ENCODE measurements at places on chromosomes 1 and 21.
A peak's percentile ranks its signal among the peaks of the same experiment; 100 is the strongest.

- DNase-seq = no peak
Measured at GRCh38 chr1:19349999-19350398, 37.9 kb downstream of the SLC66A1 start.

GRCh38 chr1:228375578-228376261, 30.9 kb downstream of the TRIM11 start:
- DNase-seq = no peak

DNA sequence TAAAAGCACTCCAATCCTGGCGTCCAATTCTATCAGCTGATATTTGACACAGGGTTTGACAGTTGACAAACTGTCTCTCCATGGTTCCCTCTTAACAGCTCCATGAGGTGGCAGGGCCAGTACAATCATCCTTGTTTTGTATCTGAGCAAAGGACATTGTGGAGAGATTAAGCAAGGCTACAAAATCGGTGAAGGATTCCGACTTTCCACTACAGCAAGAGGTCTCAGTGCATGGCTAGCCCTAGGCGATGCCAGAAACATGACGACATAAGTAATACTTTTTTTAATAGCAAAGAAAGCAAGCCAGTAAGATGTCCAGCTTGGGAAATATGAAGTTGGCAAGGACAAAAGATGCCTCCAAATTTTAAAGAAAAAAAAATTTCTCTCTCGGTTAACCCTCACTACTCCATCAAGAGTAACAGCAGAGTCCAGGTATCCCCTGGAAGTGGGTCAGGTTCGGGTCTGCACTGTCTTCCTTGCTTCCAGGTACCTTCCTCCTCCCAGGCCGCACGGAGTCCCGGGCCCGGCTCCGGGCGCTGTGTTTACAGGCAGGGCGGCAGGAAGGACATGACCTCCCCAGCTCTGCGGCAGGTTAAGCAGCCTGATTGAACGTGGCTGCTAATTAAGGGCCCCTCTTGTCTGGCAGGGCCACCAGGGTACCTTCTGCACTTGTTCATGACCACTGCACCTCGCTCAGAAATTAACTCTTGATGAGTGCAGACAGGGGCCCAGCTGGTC, 106.1 kb downstream of the SIM2 start:
- DNase-seq = no peak

- no peak for DNase-seq
Measured at GRCh38 chr1:201468501-201468843, 516 bp downstream of the PHLDA3 start.

- no peak for DNase-seq
Measured at GRCh38 chr1:151011154-151011850, 3.1 kb downstream of the PRUNE1 start.

GRCh38 chr1:229032375-229032774, 238.5 kb upstream of the RAB4A start:
- DNase-seq = no peak

- DNase-seq = no peak
Measured at GRCh38 chr1:231847612-231848397, 221.2 kb downstream of the DISC1 start.

- DNase-seq = no peak
Measured at GRCh38 chr1:29586991-29587745, 350.8 kb downstream of the PTPRU start.

- DNase-seq = no peak
Measured at GRCh38 chr21:44020551-44020950, 8.4 kb downstream of the TRAPPC10 start.

DNA sequence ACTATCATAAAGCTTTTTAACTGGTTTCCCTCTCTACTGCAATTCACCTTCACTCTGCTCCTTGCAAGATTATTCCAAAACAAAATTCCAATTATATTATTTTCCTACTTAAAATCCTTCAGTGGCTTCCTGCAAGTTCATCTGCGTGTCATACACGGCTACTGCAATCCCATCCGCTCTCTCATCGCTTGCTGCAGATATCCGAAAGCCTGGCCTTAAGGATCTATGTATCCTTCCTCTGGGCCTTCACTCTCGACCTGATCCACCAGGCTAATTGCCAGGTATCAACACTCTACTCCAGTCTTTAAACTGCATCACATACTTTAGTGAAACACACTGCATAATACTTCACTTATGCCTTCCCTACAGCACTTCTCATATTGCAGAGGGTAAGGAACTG, 44.0 kb downstream of the VAV3 start:
- DNase-seq = no peak

DNA sequence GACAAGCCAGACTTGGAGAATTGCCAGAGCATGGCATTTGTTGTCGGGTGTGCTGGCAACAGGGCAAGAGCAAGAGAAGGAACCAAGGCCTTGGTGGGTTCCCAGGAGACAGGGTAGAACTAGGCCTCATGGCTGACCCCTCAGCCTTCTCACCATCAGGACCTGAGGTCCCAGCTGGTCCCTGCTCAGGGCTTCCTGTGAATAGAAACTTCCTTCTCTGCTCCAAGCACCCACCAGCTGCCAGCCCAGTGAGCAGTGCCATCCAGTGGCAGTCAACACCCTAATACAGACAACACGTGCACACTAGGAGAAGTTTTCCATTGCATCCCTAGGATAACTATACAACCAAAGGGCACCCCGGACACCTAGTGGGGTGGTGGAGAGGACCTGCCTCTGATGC, 22.8 kb downstream of the S100A6 start:
- DNase-seq = no peak

DNA sequence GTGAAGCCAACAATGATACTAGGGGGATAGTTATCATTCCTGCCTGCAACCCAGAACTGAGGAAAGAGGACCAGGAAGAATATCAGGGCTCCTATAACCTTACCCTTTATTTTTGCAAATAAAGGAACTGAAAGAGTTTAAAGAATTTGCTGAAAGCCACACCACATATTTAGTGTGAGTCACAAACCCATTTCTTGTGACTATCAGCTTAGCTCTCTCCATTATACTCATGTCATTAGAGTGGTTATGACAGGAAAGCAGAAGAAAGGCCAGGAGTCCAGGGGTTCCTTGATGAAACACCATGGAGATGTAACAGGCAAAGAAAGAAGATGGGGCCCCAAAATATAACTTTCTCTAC, 141.1 kb upstream of the SAMSN1 start:
- DNase-seq = no peak

DNA sequence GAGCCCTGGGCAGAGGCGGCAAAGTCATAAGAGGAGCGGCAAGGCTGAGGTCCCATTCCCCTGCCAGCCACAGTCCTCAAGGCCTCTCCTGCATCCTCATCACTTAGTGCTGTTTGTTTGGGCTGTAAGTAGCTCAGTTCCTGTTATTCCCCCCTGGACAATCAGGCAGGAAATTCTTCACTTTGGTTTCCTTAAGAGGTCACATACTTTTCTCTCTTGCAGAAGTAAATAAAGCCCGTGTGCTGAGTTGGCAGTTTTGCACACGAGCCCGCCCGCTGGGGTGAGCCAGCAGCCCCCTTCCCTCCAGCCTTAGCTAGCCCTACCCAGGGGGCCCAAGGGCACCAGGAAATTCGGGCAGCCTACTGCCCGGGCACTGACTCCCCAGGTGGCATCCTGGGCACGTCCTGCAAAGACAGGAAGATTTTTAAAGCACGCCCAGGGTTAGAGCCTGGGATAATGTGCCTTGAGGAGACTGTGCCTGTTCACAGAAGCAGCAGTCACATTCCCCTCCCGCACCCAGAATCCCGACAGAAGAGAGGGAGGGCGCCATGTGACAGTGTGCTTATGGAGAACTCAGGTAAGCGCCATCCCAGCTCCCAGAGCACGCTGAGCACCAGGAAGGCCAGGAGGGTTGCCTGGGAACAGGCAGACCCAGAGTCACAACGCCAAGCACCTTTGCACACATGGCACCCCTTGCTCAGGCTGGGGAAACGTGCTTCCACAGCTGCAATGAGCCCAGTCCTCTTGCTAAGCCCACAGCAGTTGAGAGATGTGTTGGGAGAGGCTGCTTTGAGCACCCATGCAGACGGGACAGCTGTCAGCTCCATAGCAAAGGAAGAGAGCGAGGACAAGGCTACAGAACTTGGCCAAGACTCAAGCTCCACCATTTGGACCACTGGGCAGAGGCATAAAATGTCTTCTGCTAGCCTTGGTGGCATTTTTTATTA, 144.5 kb upstream of the TMEM51 start:
- no peak for DNase-seq

- no peak for DNase-seq
Measured at GRCh38 chr1:22826604-22827580, 116.3 kb downstream of the EPHB2 start.

DNA sequence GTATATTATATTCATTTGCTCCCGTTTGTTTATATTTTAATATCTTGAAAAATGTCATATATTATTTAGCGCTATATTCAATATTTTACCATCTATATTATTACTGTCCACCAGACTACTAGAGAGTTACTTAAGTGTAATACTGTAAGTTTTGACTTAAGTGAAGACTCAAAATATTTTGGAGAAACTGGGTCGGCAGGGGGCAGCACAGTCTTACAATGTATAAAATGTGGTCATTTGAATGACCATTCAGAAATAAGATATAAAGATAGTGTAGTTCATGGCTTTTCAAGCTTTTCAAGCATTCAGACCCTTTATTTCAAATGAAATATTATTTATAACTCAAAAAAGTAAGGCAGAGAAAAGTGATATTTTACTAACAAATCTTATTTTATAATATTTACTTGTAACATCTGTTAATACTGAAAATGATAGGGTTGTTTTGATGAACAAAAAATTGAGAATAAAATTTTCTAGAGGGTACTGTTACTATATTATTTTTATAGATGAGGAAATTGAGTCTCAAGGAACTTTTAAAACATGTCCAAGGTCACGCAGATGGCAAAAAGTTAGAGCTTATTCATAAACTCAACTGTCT, 89.0 kb upstream of the SERTAD4 start:
- DNase-seq = peak; percentile 19

DNA sequence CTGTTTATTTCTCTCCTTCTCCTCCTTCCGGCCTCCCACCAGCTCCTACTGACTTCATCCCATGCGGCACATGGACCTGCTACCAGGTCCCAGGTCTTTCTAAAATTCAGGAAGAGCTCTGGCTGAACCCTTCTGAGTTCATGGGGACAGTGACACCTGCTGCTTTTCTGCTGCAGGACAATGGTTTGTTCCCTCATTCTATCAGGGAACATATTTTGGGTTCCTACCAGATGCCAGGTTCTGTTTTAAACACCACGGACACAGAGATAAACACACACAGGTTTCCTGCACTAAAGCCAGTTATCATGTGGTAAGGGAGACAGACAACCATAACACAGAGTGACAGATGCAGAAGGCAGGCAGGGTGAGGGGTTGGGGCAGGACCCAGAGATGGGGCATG, 114.0 kb upstream of the RAB4A start:
- no peak for DNase-seq

GRCh38 chr1:242240691-242241090, 241.8 kb upstream of the MAP1LC3C start:
- DNase-seq = no peak

- DNase-seq = no peak
Measured at GRCh38 chr21:42560517-42561179, 47.0 kb downstream of the SLC37A1 start.

- DNase-seq = no peak
Measured at GRCh38 chr1:81032973-81033425, 767.7 kb upstream of the ADGRL2 start.

DNA sequence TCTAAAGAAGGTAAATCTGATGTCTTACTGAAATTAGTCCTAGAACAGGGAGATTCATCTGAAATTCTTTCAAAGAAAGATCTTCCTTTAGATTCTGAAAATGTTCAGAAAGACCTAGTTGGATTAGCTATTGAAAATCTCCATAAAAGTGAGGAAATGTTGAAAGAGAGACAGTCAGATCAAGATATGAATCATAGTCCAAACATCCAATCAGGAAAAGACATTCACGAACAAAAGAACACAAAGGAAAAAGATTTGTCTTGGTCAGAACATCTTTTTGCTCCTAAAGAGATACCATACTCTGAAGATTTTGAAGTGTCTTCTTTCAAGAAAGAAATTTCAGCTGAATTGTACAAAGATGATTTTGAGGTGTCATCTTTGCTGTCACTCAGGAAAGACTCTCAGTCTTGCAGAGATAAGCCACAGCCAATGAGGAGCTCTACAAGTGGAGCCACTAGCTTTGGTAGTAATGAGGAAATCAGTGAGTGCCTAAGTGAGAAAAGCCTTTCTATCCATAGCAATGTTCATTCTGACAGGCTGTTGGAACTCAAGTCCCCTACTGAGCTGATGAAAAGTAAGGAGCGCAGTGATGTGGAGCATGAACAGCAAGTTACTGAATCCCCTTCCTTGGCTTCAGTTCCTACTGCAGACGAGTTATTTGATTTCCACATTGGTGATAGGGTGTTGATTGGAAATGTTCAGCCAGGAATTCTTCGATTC, 61.6 kb upstream of the QSOX1 start:
- DNase-seq = no peak

- DNase-seq = no peak
Measured at GRCh38 chr1:151347523-151348246, 633 bp upstream of the RFX5 start.

DNA sequence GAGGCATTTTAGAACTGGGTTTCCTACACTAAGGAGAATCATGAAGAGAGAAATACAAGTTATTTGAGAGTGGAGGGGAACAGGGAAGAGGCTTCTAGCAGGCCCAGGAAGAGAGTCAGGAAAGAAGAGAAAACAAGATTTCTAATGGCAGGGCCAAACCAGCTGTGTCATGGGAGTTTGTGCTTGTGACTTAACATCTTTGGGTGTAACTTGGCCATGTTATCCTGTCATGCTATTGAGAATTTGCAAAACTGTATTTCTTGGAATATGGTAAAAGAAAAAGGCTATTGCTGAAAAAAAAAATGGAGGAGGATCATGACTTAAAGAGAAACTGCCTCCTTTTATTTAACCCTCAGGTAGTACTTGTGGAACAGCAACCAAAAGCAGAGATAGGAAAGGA, 47.4 kb upstream of the TNFSF18 start:
- no peak for DNase-seq

DNA sequence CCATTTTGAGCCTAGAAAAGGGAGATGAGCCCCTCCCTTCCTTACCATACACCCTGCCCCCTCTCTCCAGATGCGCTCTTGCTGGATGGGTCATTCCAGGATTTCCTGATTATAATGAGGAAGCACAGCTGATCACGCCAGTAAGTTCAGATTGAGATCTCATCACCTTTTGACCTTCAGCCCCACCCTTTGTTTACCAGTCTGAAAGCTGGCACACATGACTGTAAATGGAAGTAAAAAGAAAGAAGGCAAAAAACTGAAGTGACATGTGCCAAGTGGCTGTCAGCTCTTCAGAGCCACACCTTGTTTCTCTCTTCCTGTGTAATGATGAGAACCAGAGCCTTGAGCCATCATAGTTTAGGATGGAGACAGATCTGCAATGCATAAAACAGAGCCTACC, 27.9 kb downstream of the S1PR1 start:
- no peak for DNase-seq

DNA sequence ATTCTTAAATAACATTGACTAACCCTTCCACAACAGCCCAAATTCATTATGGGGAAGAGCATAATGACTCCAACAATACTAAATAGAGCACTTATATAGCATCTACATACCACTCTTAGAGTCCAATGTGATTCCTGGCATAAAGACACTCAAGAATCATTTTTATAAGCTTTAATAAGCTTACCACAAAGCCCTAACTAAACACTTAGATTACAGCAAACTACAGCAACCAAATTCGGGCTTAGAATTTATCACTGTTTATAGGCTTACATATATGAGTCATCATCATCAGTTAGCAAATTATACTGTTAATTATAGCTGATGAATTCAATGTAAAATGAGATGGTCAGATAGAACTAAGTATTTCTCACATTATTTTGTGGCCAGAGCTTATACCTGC, 7.3 kb downstream of the SCYL3 start:
- DNase-seq = no peak

- DNase-seq = peak; percentile 29
Measured at GRCh38 chr1:11648732-11649158, 5.5 kb downstream of the FBXO2 start.

GRCh38 chr1:105632342-105633196, 1423.9 kb upstream of the PRMT6 start:
- DNase-seq = no peak
